ENCODE measurements at places on chromosomes 3 and 15. TPM values are rescaled to one million over a fixed set of nuclear protein-coding genes. Genes with fewer than 3 reads are reported as not detected.

- DNase-seq, result peak; percentile 50
- H3K4me3 ChIP-seq, result peak overlapping the region; percentile 91
- peaks cover 8% of the 10 kb centered on the region for H3K4me1 ChIP-seq
- no peaks in the 10 kb centered on the region for H3K27me3 ChIP-seq
- peaks cover 3% of the 10 kb centered on the region for H3K36me3 ChIP-seq
Observed at GRCh38 chr15:68055224-68055705, 1.1 kb downstream of the PIAS1 start.

GRCh38 chr3:98058244-98058960, 23.3 kb upstream of the GABRR3 start:
- DNase-seq, result no peak
- H3K27me3 ChIP-seq, result no peaks in the 10 kb centered on the region
- no peaks in the 10 kb centered on the region for H3K4me1 ChIP-seq
- H3K36me3 ChIP-seq, result no peaks in the 10 kb centered on the region
- H3K4me3 ChIP-seq, result no peak overlapping the region

Gene SMAD3
- total RNA-seq, result 23.1 TPM

DNA sequence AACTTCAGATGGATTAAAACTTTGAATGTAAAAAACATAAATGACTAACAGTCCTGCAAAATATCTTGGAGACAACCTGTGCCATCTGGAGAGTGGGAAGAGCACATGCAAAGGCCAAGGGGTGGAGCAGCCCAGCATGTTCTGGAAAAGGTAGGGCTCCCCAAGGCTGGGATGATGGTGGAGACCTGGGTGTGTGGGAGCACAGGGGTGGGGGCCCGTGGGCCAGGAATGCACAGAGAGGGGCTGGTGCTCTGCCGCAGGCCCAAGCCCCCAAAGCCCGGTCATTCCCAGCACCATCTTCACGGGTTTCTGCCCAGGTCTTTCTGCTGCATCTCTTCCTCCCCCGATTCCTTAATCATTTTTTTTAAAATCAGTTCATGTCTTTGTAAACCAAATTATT, 9.7 kb upstream of the GATA2 start:
- no peaks in the 10 kb centered on the region for H3K36me3 ChIP-seq
- no peaks in the 10 kb centered on the region for H3K4me1 ChIP-seq
- DNase-seq, result no peak

GRCh38 chr15:58147171-58147611, 9.0 kb downstream of the AQP9 start:
- no peak for DNase-seq
- H3K27ac ChIP-seq, result no peak overlapping the region
- no peaks in the 10 kb centered on the region for H3K36me3 ChIP-seq
- H3K27me3 ChIP-seq, result no peaks in the 10 kb centered on the region
- H3K4me3 ChIP-seq, result no peak overlapping the region

Gene OCA2
- total RNA-seq, result 0.54 TPM

- DNase-seq, result no peak
- H3K27me3 ChIP-seq, result no peaks in the 10 kb centered on the region
Observed at GRCh38 chr3:73548436-73548835, 76.3 kb downstream of the PDZRN3 start.

- H3K27me3 ChIP-seq, result no peaks in the 10 kb centered on the region
- H3K36me3 ChIP-seq, result no peaks in the 10 kb centered on the region
- H3K4me1 ChIP-seq, result no peaks in the 10 kb centered on the region
- DNase-seq, result no peak
- H3K27ac ChIP-seq, result no peak overlapping the region
Observed at GRCh38 chr3:146682171-146682570, 77.0 kb upstream of the PLSCR5 start.

Gene CPEB1
- 1.4 TPM for total RNA-seq

- no peaks in the 10 kb centered on the region for H3K36me3 ChIP-seq
- H3K4me1 ChIP-seq, result no peaks in the 10 kb centered on the region
- DNase-seq, result no peak
Observed at GRCh38 chr3:77204788-77205187, 164.9 kb downstream of the ROBO2 start.

Gene MCF2L2
- 72.6 TPM for total RNA-seq

- H3K27me3 ChIP-seq, result no peaks in the 10 kb centered on the region
- no peaks in the 10 kb centered on the region for H3K36me3 ChIP-seq
- no peak for DNase-seq
- no peak overlapping the region for H3K4me3 ChIP-seq
- no peak overlapping the region for H3K27ac ChIP-seq
Observed at GRCh38 chr3:31840252-31840651, 140.8 kb downstream of the OSBPL10 start.

Gene AMT
- 53.8 TPM for total RNA-seq

Data from endodermal cell (in vitro differentiated cells).